ENCODE measurements at places on chromosomes 4 and X.

DNA sequence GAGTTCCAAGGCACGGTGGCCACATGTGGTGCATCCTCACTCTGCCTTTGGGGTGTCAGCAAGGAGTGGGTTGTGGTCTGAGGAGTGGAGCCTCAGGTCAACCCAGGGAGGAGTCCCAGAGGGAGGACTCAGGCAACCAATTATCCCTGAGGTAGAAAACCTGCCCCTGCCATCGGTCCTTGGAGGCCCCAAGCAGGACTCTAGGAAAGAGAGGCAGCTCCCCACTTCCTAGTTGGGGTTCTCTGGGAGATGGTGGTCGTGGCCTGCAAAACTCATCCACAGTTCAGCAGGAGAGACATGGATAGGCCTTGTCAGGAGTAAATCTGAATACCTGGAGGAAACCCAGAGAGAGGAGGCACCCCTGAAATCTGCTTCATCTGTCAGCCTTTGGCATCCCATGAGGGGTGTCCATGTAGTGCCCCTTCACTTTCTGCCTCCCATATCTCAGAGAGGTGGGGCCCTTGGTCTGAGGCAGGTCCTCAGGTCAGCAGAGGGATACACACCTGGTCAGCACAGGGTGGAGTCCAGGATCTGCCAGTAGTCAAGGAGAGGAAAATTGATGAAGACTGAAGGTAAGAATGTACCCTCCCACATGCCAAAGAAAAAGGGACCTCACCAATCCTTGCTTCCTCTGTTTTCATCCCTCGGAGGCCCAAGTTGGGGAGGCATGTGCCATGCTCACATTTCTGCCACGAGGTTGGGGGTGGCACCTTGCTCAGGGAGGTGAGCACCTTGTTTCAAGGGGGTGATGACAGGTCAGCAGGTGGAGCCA, 1.6 kb downstream of the MAGEA11 start:
- DNase-seq, result no peak

DNA sequence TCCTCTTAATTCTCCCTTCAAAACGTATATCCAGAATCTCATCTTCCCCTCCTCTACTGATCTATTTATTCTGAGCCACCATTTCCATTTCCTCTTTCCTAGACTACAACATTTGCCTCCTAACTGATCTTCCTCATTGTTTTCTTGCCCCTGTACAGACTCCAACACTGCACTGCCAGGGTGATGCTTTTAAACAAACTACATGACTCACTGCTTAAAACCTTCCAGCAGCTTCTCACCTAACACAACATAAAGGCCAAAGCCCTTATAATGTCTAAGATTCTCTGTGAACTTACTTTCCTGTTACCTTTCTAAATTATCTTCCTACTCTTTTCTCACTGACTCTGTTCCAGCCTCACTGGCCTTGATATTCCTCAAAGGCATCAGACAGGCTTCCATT, 161.0 kb upstream of the HS3ST1 start:
- DNase-seq, result no peak

GRCh38 chr4:102687373-102687981, 73.3 kb downstream of the MANBA start:
- DNase-seq, result no peak

- no peak for DNase-seq
Observed at GRCh38 chrX:10032147-10032546, 65.0 kb downstream of the CLDN34 start.

DNA sequence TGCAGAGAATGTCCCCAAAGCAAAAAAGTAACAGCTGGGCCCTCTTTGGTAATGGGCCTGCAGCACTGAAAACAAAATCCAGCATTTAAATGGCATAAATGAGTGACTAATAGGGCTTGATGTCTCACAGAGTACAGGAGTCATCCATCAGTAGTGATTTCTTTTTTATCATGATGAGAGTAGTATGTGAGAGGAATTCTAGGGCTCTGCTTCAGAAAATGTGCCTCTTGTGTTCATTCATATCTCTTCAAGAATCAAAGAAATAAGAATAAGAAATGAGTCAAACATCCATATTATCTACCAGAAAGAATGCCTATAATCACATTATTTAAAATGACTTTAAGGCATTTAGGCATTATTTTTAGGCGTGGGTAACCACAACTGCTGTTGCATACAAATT, 792.9 kb upstream of the HTR2C start:
- no peak for DNase-seq

DNA sequence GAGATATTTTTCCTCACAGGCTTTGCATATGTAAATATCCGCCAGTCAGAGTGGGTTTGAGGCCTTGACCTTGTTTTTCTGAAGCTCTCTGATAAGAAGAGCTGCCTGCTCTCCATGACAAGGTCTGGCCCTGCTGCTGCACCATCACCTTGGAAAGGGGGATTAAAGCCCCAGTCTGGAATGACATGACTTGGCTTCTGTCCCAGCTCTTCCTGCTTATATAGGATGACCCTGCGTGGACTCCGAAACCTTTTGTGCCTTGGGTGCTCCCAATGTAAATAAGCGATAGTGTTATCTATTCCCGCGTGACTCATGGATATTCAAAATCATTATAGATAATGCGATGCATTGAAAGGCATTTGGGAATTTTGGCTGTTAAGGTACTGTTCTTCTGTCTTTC, 139.3 kb downstream of the BMPR1B start:
- no peak for DNase-seq

DNA sequence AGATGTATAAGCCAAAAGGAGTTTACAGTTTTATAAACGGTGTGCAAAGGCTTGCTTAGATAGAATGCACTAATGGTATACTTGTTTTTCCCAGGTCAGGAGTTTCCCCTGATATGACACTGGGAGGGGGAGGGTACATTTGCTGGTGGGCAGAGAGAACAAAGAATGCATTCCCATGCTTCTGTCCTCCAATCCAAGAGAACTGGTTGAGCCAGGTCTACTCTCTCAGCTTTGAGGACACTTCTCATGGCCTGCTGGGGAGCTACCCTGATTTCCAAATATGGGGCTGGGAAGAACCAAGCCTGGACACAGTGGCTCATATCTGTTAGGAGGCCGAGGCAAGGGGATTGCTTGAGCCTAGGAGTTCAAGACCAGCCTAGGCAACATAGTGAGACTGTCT, 3.3 kb upstream of the GPC4 start:
- DNase-seq, result no peak

DNA sequence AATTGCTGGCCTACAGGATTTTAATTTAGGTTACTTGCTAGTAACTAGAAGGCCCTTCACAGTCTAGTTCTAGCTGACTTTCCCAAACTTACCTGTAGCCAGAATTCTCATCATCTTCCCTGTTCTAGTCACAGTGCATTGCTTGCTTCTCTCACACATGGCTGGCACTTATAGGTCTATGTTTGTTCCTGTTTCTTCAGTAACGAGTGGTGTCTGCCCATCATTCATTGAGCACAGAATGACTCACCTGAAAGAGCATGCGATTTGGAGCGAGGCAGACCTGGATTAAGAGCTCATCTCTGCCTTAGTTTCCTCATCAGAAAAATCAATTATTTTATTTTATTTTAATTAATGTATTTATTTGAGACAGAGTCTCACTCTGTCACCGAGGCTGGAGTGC, 201.7 kb upstream of the ANK2 start:
- DNase-seq, result no peak

- DNase-seq, result no peak
Observed at GRCh38 chr4:177116161-177116560, 193.5 kb upstream of the NEIL3 start.

DNA sequence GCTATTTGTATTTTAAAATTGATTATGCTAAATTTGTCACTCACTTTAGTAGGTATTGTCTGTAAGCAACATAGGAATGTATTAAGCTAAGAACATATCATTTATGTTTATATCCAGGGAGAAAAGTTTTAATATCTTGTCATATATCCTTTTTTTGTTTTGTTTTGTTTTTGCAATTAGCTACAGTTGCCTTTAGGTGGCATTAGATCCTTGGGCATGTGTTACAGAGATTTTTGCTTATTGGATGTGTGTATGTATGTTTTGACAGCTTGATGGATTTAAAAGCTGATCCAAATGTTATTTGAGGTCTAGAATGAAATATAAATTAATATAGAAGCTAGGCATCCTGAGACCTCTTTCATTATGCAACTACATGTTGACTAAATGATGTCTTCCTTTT, 36.1 kb upstream of the OTUD4 start:
- DNase-seq, result no peak

- DNase-seq, result no peak
Observed at GRCh38 chr4:122516376-122516775, 59.9 kb upstream of the IL2 start.

- no peak for DNase-seq
Observed at GRCh38 chrX:72102760-72103159, 29.0 kb downstream of the RTL5 start.

DNA sequence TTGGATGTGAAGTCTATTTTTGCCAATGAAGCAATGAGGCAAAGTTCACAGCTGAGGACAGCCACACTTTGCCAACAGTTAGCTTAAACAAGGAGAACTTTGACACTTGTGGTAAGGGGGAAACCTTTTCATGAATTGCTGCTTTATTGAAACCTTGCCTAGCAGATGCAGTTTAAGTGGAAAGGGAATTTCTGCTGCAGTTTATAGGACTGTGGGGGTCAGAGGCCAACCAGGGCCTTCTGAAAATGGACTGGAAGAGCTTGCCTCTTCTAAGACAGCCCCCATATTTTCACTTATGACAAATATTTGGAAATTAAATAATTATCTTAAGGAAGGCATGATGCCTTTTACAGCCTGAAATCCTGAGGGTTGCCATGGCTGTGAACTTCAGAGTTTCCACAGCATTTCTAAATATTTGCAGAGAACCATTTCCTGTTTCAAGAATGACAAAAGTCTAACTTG, 550.3 kb downstream of the RAB28 start:
- DNase-seq, result no peak

DNA sequence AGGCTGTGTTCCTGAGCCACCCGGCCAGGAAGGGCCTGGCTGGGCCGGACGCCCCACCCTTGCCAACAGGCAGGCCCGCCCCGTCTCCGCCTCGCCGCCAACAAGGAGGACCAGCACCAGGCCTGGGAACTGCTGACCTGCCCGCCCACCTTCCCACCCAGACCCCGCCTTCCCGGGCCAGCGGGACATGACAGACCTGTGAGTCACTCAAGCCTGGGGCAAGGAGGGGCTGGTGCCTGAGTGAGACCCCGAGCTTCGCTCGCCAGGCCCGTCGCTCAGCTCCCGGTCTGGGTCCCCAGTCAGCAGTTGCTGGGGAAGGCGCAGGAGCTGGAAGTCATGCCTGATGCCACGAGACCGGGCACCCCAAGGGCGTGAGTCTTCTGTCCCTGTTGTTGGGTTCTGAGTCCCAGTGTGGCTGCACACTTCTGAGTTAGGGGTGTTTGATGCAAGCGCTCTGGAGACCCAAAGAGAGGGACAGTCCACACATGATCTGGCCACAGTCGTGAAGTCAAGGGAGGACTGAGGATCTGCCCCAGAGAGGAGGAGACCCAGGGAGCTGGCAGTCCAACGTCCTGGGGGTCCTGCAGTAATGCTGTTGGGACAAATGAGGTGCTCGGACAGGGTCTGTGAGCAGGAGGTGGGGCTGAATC, at the start of gene DNASE1L1:
Gene DNASE1L1, minus strand, starts transcription at position 33 of the 650 bp plus-strand sequence. CDS start 3,686 bp downstream, outside the sequence.
- DNase-seq, result peak; percentile 69

DNA sequence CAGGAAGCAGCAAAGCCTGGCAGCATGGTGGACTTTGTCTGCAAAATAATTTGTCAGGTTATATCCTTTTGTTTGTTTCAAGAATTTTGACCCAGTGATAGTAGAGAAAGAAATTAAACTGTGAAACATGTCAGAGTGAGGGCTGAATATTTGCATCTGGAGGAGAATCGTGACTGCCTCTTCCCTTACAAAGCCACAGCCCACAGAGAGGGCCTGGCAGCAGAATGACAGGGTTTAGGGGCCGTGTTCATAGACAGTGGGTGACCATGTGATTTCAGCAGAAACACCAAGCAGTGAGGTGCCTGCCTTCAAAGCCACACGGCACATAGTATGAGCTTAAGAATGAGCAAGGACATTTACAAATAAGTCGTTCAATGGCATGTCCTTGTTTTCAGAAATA, 24.4 kb upstream of the PLAC8 start:
- DNase-seq, result no peak

GRCh38 chr4:6327220-6327917, 57.7 kb downstream of the WFS1 start:
- DNase-seq, result peak; percentile 74

DNA sequence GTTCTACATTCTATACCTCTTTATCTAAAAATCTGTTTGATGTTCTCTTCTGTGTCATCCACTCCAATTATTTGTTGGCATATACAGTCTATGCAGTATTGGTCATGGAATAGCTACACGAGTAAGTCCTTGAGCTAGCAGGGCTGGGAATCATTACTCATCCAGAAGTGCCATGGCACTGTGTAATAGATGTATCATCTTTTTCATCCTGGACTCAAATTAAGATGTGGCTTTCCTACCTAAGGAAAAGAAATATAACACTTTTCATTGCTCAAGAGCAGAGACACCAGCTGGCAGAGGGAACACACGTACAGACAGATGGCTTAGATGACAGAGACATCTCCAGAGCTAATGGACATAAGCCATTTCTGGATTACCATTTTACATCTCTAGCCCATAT, 159.8 kb downstream of the FAM13A start:
- DNase-seq, result no peak

GRCh38 chr4:6688879-6689505, 4.7 kb upstream of the S100P start:
- no peak for DNase-seq

DNA sequence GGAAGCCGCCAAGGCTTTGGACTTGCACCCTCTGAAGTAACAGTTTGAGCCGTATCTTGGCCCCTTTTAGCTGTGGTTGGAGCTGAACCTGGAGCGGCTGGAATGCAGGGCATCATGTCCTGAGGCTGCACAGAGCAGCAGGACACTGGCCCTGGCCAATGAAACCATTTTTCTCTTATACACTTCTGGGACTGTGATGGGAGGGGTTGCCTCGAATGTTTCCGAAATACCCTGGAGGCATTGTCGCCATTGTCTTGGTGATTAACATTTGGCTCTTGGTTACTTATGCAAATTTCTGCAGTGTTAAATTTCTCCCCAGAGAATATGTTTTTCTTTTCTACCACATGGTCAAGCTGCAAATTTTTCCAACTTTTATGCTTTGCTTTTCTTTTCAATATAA, 137.2 kb downstream of the MAGEC1 start:
- no peak for DNase-seq

- DNase-seq, result no peak
Observed at GRCh38 chr4:71713611-71714203, 70.2 kb downstream of the GC start.

- DNase-seq, result no peak
Observed at GRCh38 chrX:11352296-11352741, 59.1 kb downstream of the AMELX start.

- no peak for DNase-seq
Observed at GRCh38 chr4:32394255-32394654, 1674.1 kb downstream of the PCDH7 start.

GRCh38 chrX:118974088-118974907, at the start of gene LONRF3:
Gene LONRF3, plus strand, starts transcription at chrX:118974618. Its CDS starts 163 bp downstream, at chrX:118974781.
- no peak for DNase-seq

- no peak for DNase-seq
Observed at GRCh38 chrX:40663880-40664630, 16.7 kb upstream of the CXorf38 start.

GRCh38 chr4:155629183-155629825, 37.3 kb upstream of the GUCY1A1 start:
- DNase-seq, result no peak

DNA sequence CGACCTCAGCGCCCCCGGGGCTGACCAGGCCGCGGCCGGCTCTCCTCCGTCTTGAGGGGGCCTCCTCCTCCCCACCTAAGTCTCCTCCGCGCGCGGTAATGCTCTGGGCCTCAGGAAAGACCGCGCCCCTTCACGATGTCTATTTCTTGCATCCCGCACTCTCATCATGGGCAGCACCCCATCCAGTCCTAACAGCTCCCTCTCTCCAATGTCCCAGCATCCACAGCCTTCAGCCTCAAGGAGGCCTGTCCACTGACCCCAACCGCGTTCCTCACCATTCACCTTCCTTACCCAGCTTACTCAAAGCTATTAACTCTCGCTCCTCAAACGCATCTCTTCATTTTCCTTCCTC, 77.5 kb downstream of the MAGED4 start:
- no peak for DNase-seq

Measured in neuronal stem cell (in vitro differentiated cells).